Sigmoid colon (tissue), 7 donors: ENCODE measurements at places on chromosomes 12 and 14. TPM values are rescaled to one million over a fixed set of nuclear protein-coding genes. Genes with fewer than 3 reads are reported as not detected.

The AMDHD1 gene
- not detected for polyA plus RNA-seq

The USP15 gene
- 43.5 TPM for polyA plus RNA-seq

The BLTP3B gene
- 9.3 TPM for polyA plus RNA-seq

The GPR135 gene
- not detected for polyA plus RNA-seq

The STAT2 gene
- polyA plus RNA-seq: 18.6 TPM

The HOXC12 gene
- not detected for polyA plus RNA-seq

GRCh38 chr12:125324861-125325490 is 259.7 kb downstream of the AACS start:
- H3K27me3 ChIP-seq: peaks cover 8% of the 10 kb centered on the region
- no peaks in the 10 kb centered on the region for H3K36me3 ChIP-seq
- no peak overlapping the region for H3K4me3 ChIP-seq
- H3K27ac ChIP-seq: no peak overlapping the region

DNA sequence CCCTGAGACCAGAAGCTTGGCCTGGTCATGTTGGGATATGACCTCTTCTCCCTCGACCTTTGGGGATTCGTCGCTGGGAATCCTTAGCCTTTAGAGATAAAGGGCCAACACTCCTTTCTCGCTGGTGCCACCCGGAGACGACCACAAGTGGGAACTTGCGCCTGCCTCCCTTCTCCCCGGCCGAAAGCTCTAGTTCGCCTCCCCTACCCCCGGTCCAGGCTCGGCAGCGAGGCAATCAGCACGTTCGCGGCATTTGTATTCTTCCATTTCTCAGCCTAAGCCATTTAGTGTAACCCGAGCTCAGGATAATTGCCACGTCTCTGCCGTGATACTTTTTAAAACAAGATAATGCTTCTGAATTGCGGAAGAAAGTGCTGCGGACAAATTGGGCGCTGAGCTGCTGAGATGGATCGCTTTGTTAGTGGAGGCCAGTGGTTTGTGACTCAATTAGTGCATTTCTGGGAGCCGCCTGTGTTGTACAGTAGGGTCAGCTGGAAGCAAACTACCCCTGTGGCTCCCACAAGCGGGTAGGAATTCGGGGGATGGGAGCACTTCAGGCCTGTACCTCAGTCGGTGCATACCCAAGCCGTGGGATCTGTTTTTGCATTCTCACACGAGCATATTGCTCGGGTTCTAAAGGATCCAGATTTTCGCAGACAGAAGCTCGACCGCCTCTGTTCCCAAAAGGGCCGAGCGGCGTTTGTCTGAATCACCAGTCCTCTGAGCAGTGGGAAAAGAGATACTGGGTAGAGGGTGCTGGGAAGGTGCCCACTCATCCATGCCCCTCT is 6.8 kb upstream of the SIX1 start:
- no peak for DNase-seq
- H3K36me3 ChIP-seq: no peaks in the 10 kb centered on the region
- no peak overlapping the region for H3K27ac ChIP-seq

- no peaks in the 10 kb centered on the region for H3K4me1 ChIP-seq
- no peaks in the 10 kb centered on the region for H3K36me3 ChIP-seq
- DNase-seq: no peak
- H3K27me3 ChIP-seq: no peaks in the 10 kb centered on the region
- no peak overlapping the region for H3K27ac ChIP-seq
Observed at GRCh38 chr14:21902561-21903181, 229.1 kb upstream of the OR4E1 start.

GRCh38 chr12:47033789-47034555 is 45.4 kb upstream of the PCED1B start:
- DNase-seq: no peak
- no peaks in the 10 kb centered on the region for H3K4me1 ChIP-seq
- H3K27me3 ChIP-seq: no peaks in the 10 kb centered on the region
- peak overlapping the region; percentile 65 for H3K27ac ChIP-seq
- H3K4me3 ChIP-seq: no peak overlapping the region
- H3K36me3 ChIP-seq: no peaks in the 10 kb centered on the region

DNA sequence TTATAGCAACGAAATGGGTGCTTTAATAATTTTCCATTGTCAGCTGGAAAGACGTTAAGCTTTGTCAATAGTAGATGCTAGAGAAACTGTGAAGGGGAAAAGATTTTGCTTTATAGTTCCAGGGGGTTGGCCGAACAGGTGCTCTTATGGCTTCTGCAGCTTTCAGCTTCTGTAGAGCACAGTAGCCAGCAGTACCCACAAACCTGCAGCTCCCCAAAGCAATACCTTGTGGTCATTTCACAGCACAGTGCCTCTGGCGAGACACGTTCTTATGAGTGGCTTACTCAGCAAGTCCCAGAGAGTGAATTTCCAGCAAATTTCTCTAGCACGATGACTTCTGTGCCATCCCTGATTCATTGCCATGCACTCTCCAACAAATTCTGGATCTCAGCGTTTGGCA is 416.3 kb upstream of the ATP2B1 start:
- DNase-seq: no peak
- no peak overlapping the region for H3K27ac ChIP-seq
- H3K4me1 ChIP-seq: no peaks in the 10 kb centered on the region
- no peaks in the 10 kb centered on the region for H3K36me3 ChIP-seq
- H3K27me3 ChIP-seq: no peaks in the 10 kb centered on the region

- H3K4me3 ChIP-seq: no peak overlapping the region
- H3K36me3 ChIP-seq: peaks cover 61% of the 10 kb centered on the region
- H3K4me1 ChIP-seq: peaks cover 9% of the 10 kb centered on the region
- H3K27me3 ChIP-seq: no peaks in the 10 kb centered on the region
- DNase-seq: no peak
Observed at GRCh38 chr12:50099302-50100008, 4.4 kb upstream of the GPD1 start.

- H3K27me3 ChIP-seq: no peaks in the 10 kb centered on the region
- H3K4me3 ChIP-seq: no peak overlapping the region
- H3K36me3 ChIP-seq: peaks cover 10% of the 10 kb centered on the region
Observed at GRCh38 chr14:34782031-34782430, 67.6 kb upstream of the CFL2 start.

DNA sequence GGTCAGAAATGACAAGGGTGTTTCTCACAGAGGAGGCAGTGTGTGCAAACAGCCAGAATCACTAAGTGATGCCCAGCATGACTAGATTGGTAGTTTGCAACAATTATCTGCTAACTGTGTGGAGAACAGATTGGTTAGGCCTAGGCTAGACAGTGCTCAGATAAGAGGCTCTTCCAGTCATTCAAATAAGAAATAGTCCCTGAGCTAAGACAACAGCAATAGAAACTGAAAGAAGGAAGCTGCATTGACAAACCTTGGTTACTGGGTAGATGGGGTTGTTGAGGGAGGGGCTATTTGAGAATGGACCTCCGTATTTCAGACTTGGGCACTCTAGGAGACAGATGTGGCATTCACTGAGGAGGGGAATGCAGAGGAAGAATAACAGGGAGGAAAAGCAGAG is 255.0 kb upstream of the NPAS3 start:
- no peak overlapping the region for H3K4me3 ChIP-seq
- H3K36me3 ChIP-seq: no peaks in the 10 kb centered on the region
- no peaks in the 10 kb centered on the region for H3K27me3 ChIP-seq
- no peak for DNase-seq

GRCh38 chr14:95796788-95797187 is 79.8 kb upstream of the TUNAR start:
- no peak overlapping the region for H3K4me3 ChIP-seq
- no peaks in the 10 kb centered on the region for H3K36me3 ChIP-seq
- DNase-seq: no peak

DNA sequence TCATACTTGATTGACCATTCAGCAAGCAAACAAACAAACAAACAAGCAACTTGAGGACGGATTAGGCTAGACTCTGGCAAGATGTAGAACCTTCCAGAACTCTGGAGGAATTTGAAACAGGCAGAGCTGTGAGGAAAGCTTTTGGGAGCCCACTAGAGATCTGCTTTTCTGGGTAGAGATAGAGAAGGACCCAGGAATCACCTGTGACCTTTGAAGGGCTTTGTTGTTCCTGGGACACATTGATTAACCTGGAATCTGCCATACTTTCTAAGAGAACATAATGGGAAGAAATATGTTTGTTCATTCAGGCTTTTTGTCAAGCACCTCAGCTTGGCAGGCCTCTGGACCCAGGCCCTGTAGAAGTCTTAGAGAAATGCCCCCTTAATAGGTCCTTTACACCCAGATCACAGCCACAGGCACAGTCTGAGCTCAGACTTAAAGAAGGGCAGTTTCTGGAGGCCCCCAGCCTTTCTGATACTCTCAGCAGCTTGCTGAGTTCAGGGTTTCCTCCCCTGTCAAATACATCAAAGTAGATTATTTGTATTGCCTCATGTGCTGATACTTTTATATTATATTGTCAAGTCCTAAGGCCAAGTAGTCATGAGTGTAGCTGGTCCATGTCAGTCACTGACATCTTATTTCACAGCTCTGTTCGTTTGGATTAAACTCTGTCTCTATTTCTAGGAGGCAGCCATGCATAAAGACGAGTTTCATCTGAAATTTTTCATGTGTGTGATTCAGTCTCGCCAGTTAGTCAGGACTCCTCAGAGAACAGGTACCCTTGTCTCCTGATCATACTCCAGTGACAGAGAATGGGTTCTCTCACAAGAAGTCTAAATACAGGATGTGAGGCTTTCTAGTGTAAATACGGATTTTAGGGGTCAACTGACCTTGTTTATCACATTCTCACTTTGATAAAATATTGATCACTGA is 1.1 kb upstream of the SENP1 start:
- H3K27me3 ChIP-seq: no peaks in the 10 kb centered on the region
- no peak for DNase-seq
- no peaks in the 10 kb centered on the region for H3K36me3 ChIP-seq
- peak overlapping the region; percentile 86 for H3K27ac ChIP-seq
- H3K4me1 ChIP-seq: no peaks in the 10 kb centered on the region

GRCh38 chr12:89976866-89977265 is 268.2 kb upstream of the ATP2B1 start:
- H3K4me3 ChIP-seq: no peak overlapping the region
- peaks cover 4% of the 10 kb centered on the region for H3K4me1 ChIP-seq
- H3K27ac ChIP-seq: no peak overlapping the region
- no peaks in the 10 kb centered on the region for H3K36me3 ChIP-seq

DNA sequence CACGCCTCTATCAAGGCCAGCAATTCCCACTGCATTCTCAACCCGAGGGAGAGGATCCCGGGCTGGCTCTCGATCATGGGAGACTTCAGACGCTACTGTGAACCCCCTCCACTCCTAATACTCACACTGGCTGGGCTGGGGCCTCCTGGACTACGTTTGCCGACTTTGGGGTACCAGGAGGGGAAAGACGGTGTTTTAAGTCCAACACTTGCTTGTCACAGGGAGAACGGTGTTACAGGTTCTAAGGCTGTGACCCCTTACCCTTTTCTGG is 463 bp downstream of the NACA start:
- H3K36me3 ChIP-seq: no peaks in the 10 kb centered on the region
- H3K4me1 ChIP-seq: peaks cover 50% of the 10 kb centered on the region
- H3K4me3 ChIP-seq: peak overlapping the region; percentile 78
- H3K27ac ChIP-seq: peak overlapping the region; percentile 92
- no peaks in the 10 kb centered on the region for H3K27me3 ChIP-seq
- no peak for DNase-seq

DNA sequence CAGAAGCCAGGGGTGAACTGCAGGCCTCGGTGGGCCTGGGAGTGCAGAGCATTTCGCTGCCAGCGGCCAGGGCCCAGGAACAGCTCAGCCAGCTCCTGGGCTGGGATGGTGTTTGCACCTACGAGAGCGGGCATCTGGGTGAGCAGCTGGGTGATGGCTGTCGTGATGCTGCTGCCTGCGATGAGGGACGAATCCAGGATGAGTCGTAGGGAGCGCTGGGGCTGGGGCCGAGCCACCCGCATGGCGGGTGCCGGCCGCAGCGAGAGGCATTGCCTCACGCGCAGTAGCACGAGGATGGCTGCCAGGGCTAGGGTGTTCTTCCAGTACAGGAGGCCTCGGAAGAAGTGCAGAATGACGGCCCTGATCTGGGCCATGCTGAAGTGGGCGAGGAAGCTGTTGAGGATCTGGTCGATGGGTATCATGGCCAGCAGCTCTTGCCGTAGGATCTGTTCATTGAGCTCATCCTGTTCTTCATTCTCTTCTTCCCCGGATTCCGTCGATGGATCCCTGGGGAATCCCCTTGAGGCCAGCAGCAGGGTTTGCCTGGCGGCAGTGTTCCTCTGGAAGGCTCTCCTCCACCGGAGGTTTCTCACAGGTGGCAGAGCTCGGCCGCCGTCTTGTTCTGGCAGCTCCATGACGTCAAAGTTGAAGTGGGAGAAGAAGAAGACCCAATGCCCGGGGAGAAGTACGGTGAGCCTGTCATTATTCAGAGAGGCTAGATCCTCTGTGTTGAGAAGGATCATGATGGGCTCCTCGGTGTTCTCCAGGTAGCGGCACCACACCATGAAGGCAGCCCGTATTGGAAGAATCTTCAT is 22.1 kb downstream of the RTL1 start:
- DNase-seq: no peak
- H3K4me1 ChIP-seq: no peaks in the 10 kb centered on the region
- H3K4me3 ChIP-seq: no peak overlapping the region
- H3K27ac ChIP-seq: no peak overlapping the region
- H3K36me3 ChIP-seq: no peaks in the 10 kb centered on the region
- H3K27me3 ChIP-seq: no peaks in the 10 kb centered on the region

- no peaks in the 10 kb centered on the region for H3K27me3 ChIP-seq
- H3K27ac ChIP-seq: no peak overlapping the region
- no peaks in the 10 kb centered on the region for H3K36me3 ChIP-seq
- DNase-seq: no peak
Observed at GRCh38 chr14:61397615-61398014, 76.2 kb downstream of the PRKCH start.

GRCh38 chr12:6866920-6867412 is 365 bp upstream of the TPI1 start:
- no peak for DNase-seq
- peak overlapping the region; percentile 99 for H3K4me3 ChIP-seq
- H3K4me1 ChIP-seq: peaks cover 41% of the 10 kb centered on the region

DNA sequence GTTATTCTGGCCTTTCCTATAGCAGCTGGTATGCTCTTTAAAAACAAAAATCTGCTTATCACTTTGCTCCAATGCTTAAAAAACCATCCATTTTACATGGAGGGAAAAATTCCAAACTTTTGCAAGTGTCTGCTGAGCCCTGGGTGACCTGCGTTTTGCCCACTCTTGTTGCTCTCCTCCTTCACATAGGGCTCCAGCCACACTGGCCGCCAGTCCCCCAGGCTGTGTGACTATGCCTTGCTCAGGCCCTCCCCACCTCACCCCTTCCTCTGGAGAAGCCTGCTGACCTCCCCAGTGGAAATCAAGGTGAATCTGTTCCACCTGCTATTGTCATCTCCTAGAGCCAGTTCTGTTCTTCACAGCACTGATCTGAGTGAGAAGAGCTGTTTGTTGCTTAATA is 126.9 kb downstream of the SLC25A47 start:
- H3K4me3 ChIP-seq: no peak overlapping the region
- H3K4me1 ChIP-seq: no peaks in the 10 kb centered on the region
- no peaks in the 10 kb centered on the region for H3K27me3 ChIP-seq
- H3K36me3 ChIP-seq: no peaks in the 10 kb centered on the region
- no peak overlapping the region for H3K27ac ChIP-seq
- DNase-seq: no peak

DNA sequence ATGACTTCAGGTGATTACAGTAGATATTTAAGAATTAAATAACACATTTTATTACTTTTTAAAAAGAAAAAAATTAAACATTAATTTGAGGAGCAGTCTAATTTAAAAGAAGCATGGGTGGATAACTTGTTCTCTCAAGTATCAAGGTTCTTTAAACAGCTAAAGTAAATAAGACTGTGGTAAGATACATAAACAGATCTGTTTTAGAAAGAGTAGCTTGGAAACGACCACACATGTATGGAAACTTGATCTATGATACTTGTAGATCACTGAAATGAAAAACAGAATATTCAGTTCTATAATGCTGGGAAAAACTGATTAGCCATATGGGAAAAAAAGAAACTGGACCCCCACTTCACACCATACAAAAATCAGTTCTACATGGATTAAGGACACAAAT is 36.0 kb downstream of the TC2N start:
- H3K27me3 ChIP-seq: no peaks in the 10 kb centered on the region
- H3K4me1 ChIP-seq: peaks cover 8% of the 10 kb centered on the region
- no peak overlapping the region for H3K27ac ChIP-seq
- no peak for DNase-seq
- no peaks in the 10 kb centered on the region for H3K36me3 ChIP-seq
- no peak overlapping the region for H3K4me3 ChIP-seq
